ENCODE measurements at places on chromosomes 5 and 9.

DNA sequence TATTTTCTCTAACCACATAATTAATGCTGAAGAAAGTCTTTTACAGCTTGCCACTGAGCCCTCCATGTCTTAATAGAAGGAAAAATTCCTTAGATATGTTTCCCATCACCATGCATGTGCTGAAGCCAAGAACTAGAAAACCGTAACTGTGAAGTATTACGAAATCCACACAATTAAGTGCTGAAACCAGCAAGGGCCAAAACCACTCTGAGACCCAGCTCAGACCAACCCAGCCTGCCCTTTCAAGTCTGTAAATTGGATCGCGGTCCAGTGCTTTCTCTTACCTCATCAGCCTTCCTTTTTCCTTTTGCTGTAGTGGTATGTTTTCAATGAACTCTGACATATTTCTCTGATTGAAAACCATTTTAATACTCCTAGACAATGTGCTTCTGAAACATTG, 26.3 kb downstream of the SEMA5A start:
- no peak for DNase-seq

- no peak for DNase-seq
These were observed 493.9 kb downstream of the CCDC171 start for GRCh38 chr9:16046713-16047112.

GRCh38 chr5:180380856-180381255, 27.7 kb upstream of the GFPT2 start:
- no peak for DNase-seq

DNA sequence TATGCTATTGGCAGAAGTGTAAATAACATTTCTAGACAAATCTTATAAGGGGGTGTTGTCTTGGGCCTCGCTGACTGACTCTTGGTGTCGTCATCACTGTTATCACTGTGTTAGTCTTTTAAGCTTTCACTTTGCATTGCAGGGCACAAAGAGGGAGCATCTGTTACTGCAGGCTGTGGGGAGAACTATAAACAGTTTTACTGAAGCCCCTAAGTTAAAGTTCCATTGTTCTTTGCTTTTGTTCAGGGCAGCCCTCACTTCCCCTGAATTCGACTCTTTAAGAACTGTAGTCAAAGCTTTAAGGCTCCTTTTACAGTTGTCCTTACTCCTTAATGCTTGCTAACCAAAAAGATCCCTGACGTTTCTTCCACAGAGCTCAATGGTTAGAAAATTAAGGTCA, 605.0 kb downstream of the RAB3C start:
- no peak for DNase-seq

- DNase-seq, result no peak
These were observed 25.0 kb downstream of the ANKS6 start for GRCh38 chr9:98771209-98771874.

DNA sequence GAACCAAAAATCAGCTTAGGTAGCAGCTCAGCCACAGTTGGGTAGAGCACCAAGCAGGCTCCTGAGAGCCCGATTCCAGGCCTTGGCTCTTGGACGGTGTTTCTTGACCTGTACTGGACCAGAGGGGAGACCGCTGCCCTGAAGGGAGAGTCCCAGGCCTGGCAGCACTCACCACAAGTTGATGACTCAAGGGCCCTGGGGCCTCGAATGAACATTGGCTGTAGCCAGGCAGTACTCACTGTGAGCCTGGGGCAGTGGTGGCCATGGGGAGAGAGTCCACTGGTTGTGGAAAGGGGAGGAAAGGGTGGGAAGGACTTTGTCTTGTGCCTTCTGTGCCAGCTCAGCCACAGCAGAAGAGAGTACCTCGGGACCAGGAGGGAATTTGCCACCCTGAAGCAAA, 166.1 kb downstream of the EDIL3 start:
- no peak for DNase-seq

DNA sequence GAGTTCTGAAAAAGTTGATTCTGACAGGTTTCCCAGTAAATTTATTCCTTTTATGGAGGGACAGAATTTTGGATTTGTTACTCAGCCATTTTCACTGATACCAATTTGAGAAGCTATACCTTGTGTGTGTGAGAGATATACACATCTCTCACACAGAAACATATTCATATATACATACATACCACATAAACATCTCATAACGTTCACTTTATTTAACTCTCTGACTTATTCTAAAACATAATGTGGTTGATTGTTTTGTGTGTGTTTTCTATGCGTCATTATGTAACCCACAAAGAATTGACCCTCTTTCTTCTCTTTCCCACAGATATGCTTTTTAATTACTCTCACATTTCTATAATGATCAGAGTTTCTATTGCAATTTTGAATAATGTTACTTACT, 570.8 kb upstream of the TLE4 start:
- no peak for DNase-seq

DNA sequence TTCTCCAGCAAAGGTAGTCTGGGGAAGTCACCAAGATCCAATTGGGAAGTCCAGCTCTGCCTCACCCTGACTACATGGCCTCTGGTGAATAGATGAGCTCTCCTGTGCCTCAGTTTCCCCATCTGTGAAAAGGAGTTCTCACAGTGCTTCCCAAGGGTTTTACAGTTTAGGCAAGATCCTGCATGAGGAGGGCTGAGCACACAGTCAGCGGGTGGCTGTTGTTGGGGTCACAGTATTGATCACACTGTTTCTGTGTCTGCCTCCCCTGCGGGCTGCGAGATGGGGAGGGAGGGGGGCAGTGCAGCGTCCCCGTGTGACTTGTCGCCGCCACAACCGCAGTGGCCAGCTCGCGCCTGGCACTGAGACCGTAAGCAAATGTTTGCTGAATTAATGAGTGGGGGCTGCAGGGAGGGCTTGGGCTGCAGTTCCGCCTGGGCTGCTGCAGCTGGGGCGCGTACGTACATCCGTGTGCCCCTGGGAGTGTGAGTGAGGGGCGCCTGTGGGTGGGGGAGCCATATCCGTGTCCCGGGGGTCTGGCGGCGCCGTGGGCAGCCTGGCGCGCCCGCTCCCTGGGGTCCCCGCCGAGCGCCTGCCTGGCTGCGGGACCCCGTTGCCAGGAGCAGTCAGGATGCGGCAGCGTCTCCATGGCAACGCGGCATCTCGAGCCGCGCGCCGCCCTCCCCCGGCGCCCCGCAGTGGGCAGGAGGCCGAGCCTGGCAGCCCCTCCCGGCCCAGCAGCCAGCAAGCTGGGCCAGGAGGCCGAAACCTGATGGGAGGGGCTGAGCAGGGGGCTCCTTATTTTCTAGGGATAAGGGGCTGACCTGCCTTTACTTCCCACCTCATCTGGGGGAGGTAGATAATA, 31.4 kb upstream of the PSD2 start:
- DNase-seq, result no peak

DNA sequence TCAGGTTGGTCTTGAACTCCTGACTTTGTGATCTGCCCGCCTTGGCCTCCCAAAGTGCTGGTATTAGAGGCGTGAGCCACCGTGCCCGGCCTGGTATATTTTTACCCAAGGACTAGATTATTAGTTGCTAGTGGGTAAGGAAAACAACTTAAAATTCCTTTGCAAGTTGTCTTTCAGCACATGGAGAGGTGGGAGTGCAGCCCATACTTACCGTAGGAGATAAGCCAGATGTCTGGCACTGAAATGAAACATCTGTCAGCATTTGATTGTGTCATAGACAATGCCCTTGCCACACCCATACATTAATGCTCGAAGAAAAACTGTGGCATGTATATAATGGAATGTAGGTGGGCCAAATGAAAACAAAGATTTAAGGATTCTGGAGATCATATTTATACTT, 36.6 kb upstream of the ANKH start:
- DNase-seq, result no peak

GRCh38 chr5:77087484-77088261, 588 bp upstream of the ZBED3 start:
- DNase-seq, result no peak

DNA sequence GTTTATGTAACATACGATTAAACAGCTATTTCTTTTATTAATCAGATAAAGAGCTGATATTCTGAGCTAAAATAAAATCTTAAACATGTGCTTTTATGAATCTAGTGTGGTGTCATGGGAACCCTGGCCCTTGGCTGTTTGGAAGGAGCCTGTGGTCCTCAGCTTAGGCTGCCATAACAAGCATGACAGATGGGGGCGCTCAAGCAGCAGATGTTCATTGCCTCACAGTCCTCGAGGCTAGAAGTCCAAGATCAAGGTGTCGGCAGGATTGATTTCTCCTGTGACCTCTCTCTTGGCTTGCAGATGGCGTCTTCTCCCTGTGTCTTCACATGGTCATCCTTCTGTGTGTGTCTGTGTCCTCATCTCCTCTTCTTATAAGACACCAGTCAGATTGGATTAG, 448.2 kb downstream of the GADD45G start:
- peak; percentile 53 for DNase-seq

- DNase-seq, result no peak
These were observed 120.5 kb downstream of the PRDM6 start for GRCh38 chr5:123209502-123210027.

DNA sequence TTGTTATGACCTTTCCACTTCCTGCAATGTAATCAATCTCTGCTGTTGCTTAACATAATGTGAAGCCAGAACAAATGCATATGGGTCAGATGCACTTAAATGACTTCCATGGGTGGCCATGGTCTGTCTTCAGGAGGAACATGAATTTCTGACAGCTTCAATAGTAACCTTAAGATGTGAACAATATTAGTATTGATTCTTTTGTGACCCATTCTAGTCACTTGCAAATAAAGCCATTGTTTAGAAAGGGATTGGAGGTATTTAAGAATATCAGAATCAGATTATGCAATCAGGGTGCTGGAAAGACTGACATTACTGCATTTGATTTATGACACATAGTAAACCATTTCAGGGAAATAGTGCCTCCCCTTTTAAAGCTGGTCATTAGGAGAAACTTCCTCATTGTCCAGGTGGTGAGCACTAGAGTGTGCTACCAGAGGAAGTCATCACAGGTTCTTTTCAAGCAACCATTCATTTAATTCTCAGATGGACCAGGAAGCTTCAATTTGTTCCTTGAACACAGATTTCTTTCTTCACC, 32.1 kb downstream of the GRIN3A start:
- no peak for DNase-seq

DNA sequence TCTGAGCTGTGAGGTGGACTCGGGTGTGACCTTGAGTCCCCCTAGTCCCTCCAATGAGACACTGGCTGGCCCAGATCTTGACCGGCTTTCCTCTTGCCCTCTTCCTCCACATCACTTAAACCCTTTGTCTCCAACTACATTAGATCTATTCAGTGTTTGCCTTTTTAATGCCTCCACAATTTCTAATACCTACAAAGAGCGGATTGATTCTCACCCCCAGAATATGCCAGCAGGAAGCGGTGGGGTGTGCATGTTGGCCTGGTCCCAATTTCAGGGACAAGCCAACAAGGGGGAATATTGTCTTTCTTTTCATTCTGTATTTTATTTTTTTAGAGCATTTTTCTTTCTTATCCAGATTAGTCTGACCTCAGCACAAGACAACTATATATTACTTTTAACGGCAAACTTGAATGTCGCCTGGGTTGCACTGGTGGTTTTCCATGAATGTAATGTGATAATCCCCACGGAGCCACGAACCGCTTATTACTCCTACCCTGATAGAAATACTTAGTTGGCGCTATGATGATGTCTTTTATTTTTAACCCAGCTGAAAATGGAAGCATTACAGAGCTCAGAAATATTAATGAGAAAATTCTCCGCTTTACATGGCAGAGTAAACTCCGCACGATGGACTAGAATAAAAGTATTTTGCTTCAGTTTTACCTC, 68.5 kb upstream of the MYO10 start:
- DNase-seq, result no peak

- DNase-seq, result no peak
These were observed 473.5 kb downstream of the MAT2B start for GRCh38 chr5:163978897-163979296.

DNA sequence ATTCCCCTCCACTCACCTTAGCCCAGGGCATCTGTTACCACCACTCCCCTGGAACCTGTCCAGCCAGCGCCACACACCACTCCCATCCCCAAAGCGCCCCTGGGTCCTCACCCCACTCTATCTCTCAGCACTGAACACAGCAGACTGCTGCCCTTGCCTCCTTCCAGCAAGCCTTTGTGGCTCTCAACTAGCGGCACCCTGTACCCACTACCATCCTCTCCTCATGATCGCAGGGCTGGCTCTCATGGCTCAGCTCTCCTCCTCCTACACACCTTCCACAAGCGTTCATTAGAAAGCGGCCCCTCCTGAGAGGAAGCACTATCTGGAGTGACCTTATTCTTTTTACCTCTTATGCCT, 13.3 kb upstream of the BASP1 start:
- DNase-seq, result no peak

GRCh38 chr5:142667831-142668230, 18.1 kb downstream of the FGF1 start:
- DNase-seq, result no peak

GRCh38 chr5:137758715-137759306, 4.6 kb upstream of the HNRNPA0 start:
- DNase-seq, result no peak

GRCh38 chr9:105708405-105708804, 14.1 kb downstream of the TMEM38B start:
- no peak for DNase-seq

GRCh38 chr5:88967633-88968585, 84.9 kb upstream of the MEF2C start:
- DNase-seq, result no peak

GRCh38 chr5:176878463-176878862, 20.7 kb downstream of the HK3 start:
- no peak for DNase-seq

DNA sequence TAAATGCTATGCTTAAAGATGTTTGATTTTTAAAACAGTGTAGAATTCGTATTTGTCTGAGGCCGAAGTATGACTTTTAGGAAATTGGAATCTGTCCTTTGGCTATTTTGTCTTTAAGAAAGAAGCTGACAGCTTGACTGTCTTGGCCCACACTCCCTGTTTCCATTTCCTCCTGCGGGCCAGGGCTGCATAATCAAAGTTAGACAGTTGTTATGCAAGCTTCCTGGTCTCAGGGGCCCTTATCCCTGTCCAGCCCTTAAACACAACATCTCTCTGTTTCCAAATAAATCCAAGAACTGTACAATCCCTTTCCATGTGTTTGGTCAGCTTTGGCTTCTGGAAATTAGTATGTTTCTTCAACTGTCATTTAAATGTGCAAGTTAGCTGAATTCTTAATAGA, 54.6 kb upstream of the ECM2 start:
- DNase-seq, result no peak

GRCh38 chr5:121949885-121950284, 11.9 kb upstream of the SRFBP1 start:
- peak; percentile 20 for DNase-seq

Measured in stimulated activated CD4-positive, alpha-beta T cell treated with anti-CD3 and anti-CD28 coated beads, Interleukin-15, amount 100 ng/mL, for 24 hours (primary cell).